ENCODE measurements at places on chromosomes 16 and 17. TPM values are rescaled to one million over a fixed set of nuclear protein-coding genes. Genes with fewer than 3 reads are reported as not detected.

GRCh38 chr16:85234310-85235204 is 122.3 kb upstream of the CIBAR2 start:
- DNase-seq = no peak
- no peak overlapping the region for H3K27ac ChIP-seq
- peaks cover 6% of the 10 kb centered on the region for H3K36me3 ChIP-seq

- H3K27ac ChIP-seq = no peak overlapping the region
- no peak overlapping the region for H3K4me3 ChIP-seq
- DNase-seq = no peak
- H3K27me3 ChIP-seq = no peaks in the 10 kb centered on the region
- peaks cover 9% of the 10 kb centered on the region for H3K36me3 ChIP-seq
These were observed 55.7 kb downstream of the TAOK1 start for GRCh38 chr17:29445844-29446243.

DNA sequence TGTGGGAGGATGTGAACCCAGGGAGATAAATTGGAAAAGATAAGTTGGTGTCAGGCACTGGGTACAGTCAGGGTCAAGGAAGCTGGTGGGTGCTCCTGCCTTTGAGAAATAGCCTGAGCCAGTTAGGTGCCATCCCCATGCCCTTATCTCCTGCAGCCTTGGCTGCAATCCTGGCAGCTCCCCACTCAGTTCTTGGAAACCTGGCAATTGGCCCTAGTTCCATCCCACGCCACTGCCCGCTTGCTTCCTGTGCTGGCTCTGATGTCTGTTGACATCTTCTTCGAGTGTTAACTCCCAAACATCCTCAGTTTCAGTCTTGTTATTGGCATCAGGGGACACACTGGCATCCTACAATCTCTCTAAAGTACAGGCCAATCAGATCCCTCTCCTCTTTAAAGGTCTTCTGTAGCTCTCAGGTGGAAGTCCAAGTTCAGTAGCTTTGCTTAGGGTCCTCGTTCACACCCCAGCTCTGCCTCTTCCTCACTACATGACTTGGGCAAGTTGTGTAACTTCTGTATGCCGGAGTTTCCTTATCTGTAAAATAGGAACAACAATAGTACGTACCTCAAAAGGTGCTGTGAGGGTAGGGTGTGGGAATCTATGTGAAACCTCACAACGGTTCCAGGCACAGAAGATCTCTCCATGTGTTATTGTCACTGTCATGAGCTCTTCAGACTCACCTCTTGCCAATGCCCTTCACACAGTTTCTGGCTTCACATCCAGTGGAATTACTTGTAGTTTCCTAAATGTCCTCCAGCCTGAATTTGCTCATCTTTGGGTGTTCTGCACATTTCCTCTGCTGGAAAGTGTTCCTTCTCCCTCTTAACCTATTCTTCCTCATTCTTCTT is 13.5 kb upstream of the PRKAR1A start:
- H3K27ac ChIP-seq = no peak overlapping the region
- no peak for DNase-seq
- no peaks in the 10 kb centered on the region for H3K36me3 ChIP-seq
- H3K4me1 ChIP-seq = no peaks in the 10 kb centered on the region
- H3K4me3 ChIP-seq = no peak overlapping the region
- H3K27me3 ChIP-seq = no peaks in the 10 kb centered on the region

DNA sequence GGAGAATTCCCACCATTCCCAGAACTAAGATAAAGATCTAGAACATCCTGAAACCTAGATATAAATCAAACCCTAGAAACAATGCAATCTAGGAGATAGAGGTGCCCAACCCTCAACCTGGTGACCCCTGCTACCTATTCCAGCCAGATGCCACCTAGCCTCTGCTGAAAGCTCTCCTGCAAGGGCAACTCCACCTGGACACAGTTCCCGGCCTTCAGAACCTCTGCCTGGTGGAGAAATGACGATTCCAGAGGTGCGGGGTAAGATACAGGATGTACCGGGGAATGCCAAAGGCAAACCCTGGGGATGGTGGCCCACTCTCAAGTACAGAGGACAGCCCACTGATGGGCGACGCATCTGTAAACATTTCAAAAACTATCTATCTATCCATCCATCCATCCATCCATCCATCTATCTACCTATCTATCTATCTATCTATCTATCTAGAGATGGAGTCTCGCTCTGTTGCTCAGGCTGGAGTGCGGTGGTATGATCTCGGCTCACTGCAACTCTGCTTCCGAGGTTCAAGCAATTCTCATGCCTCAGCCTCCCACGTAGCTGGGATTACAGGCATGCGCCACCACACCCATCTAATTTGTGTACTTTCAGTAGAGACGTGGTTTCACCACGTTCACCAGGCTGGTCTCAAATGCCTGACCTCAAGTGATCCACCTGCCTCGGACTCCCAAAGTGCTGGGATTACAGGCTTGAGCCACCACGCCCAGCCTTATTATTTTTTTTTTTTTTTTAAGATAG is 19.0 kb downstream of the MEAK7 start:
- H3K27me3 ChIP-seq = no peaks in the 10 kb centered on the region
- no peak for DNase-seq
- peaks cover 80% of the 10 kb centered on the region for H3K36me3 ChIP-seq
- H3K27ac ChIP-seq = no peak overlapping the region
- H3K4me1 ChIP-seq = no peaks in the 10 kb centered on the region

DNA sequence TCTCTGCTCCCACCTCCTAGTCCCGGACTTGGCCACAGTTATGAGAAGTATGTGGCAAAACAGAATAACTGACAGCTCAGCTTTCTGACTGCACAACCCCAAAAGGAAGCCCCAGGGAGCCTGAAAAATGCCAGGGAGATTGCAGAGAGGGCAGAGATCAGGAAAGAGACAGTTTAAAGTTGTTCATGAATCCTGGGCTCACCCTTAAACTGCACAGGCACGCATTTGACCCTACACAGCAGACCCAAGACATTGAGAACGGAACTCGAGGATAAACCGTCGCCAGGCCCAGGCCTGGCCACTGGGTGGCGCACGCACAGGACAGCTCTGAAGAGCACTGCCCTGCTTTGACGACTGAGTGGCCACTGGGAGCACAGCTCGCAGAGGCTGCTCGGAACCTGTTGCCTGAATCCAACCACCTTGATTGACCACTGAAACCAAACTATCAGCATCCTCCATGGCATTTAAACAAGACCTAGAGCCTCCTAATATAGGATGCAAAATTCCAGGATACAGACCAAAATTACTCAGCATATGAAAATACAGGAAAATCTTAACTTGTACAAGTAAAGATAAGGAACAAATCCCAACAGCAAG is 114.0 kb downstream of the C16orf95 start:
- DNase-seq = peak; percentile 79
- peaks cover 39% of the 10 kb centered on the region for H3K4me1 ChIP-seq
- no peaks in the 10 kb centered on the region for H3K27me3 ChIP-seq
- H3K27ac ChIP-seq = no peak overlapping the region
- no peaks in the 10 kb centered on the region for H3K36me3 ChIP-seq

- no peak overlapping the region for H3K27ac ChIP-seq
- no peaks in the 10 kb centered on the region for H3K27me3 ChIP-seq
- H3K4me1 ChIP-seq = no peaks in the 10 kb centered on the region
- no peaks in the 10 kb centered on the region for H3K36me3 ChIP-seq
These were observed 424.1 kb upstream of the DYNLRB2 start for GRCh38 chr16:80116711-80117110.

DNA sequence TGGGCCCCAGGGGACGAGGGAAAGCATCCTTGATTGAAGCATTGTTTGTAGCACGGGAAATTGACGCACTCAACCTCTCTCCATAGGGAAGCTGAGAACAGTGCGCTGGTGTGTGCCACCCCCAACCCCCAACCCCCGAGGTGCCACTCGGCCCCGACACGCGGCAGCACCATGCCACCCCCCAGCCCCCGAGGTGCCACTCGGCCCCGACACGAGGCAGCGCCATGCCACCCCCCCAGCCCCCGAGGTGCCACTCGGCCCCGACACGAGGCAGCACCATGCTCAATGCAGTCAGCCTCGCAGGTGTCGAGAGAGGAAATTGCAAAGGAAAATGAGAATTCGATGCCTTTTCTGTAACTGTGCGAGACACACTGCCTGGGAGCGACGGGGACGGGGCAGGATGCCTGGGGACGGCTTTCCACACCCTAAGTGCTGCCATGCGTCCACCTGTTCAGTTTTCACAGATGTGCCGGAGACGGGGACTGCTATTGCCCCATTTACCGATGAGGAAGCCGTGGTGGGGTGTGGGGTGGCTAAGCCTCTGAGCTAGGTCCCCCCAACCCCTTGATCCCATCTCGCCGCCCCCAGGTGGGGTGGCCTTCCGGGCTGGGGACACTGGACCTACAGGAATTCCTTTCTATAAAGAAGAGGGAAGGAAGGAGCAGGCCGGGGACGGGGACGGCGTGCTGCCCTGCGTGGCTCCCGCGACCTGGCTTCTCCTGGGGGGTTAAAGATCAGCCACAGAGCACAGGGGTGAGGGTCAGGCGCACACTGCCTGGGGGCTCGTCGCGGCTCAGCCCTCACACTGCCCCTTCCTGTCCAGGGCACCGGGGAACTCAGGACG is 9.8 kb downstream of the CBFA2T3 start:
- H3K27ac ChIP-seq = no peak overlapping the region
- DNase-seq = no peak
- peaks cover 51% of the 10 kb centered on the region for H3K27me3 ChIP-seq
- no peaks in the 10 kb centered on the region for H3K36me3 ChIP-seq
- H3K4me3 ChIP-seq = no peak overlapping the region
- no peaks in the 10 kb centered on the region for H3K4me1 ChIP-seq

- peak overlapping the region; percentile 84 for H3K4me3 ChIP-seq
- no peak overlapping the region for H3K27ac ChIP-seq
- peaks cover 24% of the 10 kb centered on the region for H3K4me1 ChIP-seq
- DNase-seq = no peak
These were observed 1.0 kb downstream of the TEPSIN start for GRCh38 chr17:81237591-81238489.

GRCh38 chr16:11354407-11354732 is 9.1 kb downstream of the RMI2 start:
- peaks cover 25% of the 10 kb centered on the region for H3K4me1 ChIP-seq
- no peak for DNase-seq
- H3K36me3 ChIP-seq = no peaks in the 10 kb centered on the region

DNA sequence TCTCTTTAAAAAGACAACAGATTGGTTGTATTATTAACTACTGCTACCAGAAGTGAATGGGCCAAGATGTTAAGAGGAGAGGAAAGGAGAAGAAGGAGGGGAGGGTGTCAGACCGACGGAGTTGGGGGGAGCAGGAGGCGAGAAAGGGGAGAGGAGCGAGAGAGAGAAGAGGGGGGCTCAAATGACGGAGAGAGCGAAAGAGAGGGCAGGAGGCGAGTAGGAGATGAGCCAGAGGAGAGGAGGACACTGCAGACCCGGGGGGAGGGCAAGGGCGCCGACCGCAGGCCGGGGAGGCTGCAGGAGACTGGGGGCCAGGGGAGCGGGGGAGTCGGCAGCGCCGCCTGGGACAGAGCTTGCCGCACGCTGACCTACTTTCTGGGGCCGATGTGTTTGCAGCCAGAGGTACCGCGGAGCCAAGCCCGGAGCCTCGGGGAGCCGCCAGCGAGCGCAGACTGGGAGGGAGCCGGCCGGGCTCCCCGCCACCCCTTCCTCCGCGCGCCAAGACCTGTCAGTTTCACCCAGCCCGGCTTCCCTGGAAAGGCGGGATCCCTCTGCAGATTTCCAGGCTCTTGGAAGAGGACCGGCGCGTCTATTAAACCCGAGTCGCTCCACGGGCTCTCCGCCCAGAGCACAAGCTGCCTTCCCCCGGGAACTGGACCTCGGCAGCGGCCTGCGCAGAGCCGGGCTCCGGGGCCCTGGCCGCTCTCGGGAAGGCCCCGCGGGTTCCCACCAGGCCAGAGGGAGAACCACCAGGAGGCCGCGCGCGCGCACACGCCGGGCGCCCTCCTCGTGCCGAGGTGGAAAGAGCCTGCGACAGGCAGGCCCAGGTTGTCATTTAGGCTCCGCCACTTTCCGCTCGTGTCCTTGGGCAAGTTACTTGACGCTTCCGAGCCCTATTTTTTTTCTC is 74.6 kb downstream of the CMC2 start:
- H3K36me3 ChIP-seq = no peaks in the 10 kb centered on the region
- H3K27ac ChIP-seq = no peak overlapping the region
- H3K27me3 ChIP-seq = no peaks in the 10 kb centered on the region
- DNase-seq = no peak
- H3K4me1 ChIP-seq = no peaks in the 10 kb centered on the region
- no peak overlapping the region for H3K4me3 ChIP-seq

Gene NEK8
- total RNA-seq = 8.6 TPM

Gene CCL16
- total RNA-seq = not detected

Gene MMP2
- 3.7 TPM for total RNA-seq

Gene AOC2
- 2.9 TPM for total RNA-seq

Gene TANC2
- total RNA-seq = 115 TPM

Gene RHBDL3
- not detected for total RNA-seq

Measured in MCF 10A (cell line).